DMS 273 treated with DMSO at 0.1 percent for 48 hours (cell line): ENCODE measurements at places on chromosomes 7 and 10.

GRCh38 chr10:61835069-61835945 lies 66.2 kb upstream of the ARID5B start:
- DNase-seq: peak; percentile 18

GRCh38 chr7:121994625-121995410 lies 121.9 kb downstream of the PTPRZ1 start:
- DNase-seq: peak; percentile 61

DNA sequence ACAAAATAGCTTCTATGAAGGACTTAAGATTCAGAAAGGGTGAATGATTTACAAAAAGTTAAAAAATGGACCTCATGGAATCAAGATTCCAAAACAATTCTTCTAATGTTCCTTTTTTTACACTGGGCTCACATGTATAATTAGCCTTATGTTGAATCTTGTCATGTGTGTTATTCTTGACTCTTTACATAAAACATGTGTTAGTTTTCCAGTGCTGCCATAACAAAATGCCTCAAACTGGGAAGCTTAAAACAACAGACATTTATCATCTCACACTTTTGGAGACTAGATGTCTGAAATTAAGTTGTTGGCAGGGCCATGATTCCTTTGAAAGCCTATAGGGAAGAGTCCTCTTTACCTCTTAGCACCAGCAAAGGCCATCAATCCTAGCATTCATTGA lies 192.5 kb upstream of the SORCS1 start:
- DNase-seq: no peak

GRCh38 chr7:17230099-17230807 lies 68.2 kb upstream of the AHR start:
- DNase-seq: no peak

DNA sequence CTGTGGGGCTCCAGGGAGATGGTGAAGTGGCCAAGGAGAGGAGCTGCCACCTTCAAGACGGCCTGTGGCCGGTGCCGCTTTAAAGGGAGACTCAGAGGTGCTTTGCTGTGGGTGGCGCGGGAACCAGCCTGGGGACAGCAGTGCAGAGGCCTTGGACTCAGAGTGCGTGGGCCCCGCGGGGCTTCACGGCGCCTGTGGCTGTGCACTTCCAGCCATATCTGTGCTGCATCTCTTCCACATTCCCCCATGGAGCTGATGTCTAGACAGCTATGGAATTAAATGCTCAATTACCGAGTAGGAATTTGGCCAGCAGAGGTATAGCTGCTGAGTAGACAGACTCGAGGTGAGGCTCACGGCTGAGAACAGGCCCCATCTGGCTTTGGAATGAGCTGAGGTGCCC lies 41.7 kb downstream of the HTRA1 start:
- DNase-seq: no peak

GRCh38 chr7:156180451-156181229 lies 368.4 kb upstream of the SHH start:
- DNase-seq: no peak

- DNase-seq: no peak
Measured at GRCh38 chr7:55502858-55503440, 69.4 kb downstream of the VOPP1 start.

DNA sequence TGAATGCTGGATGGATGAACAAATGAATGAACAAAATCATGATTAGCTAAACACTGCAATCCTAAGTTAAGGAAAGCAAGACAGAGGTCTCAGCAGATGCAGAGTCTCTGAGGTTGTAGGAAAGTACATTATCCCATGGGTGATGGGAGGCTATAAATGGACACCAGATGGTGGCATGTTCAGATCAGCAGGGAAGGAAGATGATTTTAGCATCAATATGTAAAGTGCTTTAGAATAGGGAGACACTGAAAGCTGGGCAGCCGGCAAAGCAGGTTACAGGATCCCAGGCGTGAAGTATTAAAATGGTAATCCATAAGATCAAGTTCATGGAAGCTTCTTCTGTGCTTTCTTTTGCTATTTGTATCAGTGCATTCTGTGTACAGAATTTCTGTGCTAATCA lies 7.9 kb upstream of the RAPGEF5 start:
- DNase-seq: peak; percentile 78

- DNase-seq: no peak
Measured at GRCh38 chr7:116162254-116162653, 48.1 kb upstream of the TES start.

GRCh38 chr10:33179067-33179466 lies 155.4 kb downstream of the NRP1 start:
- no peak for DNase-seq

- no peak for DNase-seq
Measured at GRCh38 chr7:7562736-7563135, 3.9 kb upstream of the MIOS start.

DNA sequence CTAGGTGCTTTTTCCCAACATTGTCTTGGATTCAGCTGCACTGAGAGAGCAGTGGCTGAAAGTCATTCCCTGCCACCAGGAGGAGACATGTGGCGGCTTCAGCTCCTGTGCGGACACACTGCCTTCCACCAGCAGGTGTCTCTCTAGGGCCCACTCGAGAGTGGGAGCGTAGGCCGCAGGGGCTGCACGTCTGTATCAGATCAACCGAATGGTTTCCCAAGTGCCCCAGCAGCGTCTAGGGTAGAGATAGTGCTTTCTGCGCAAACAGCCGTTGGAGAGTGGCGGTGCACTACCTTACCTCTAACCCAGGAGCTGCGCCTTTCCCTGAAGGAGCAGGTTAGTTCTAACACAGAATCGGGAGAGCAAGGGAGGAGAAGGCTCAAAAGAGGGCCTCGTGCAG lies 31.7 kb downstream of the PAPOLB start:
- DNase-seq: no peak

DNA sequence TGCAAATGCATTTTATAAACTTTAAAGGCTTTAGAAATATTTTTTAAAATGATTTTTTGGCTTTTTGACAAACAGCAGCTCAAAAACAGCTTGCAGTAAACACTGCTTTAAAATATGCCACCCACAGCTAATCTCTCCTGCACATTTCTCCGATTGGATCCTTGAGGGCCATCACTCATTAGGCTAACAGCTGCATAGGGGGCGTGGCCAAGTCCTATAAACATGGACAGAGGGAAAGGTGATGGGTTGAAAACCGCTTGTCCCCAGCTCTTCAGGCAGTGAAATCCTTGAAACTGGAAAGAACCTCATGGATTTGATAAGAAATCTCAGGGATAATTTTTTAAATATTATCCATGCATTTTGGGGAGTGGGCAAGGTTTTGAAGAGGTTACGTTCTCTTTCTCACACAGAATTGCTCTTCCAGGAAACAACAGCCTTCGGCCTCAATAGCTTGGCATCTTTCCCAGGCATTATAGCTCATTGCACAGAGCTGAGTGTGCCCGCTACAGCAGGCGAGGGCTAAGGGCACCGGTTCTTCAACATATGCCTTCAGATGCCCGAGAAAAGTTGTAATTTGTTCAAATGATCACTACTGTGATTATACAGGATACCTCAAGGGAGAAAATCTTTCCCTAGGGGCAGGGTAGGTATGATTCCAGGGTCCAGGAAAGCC lies 1.7 kb downstream of the PLEKHS1 start:
- DNase-seq: peak; percentile 30

DNA sequence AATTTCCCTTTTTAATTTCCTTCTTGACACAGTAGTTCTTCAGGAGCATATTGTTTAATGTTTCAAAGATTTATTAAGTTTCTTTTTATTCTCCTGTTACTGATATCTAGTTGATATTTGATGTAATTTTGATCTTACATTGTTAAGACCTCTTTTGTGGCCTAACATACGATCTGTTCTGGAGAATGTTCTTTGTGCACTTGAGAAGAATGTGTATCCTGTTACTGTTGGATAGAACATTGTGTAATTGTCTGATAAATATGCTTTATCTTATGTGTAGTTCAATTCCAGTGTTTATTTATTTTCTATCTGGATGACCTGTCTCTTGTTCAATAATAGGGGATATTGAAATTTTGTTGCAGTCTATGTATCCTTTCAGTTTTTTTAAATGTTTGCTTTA lies 106.7 kb downstream of the ITGB1 start:
- DNase-seq: no peak
